Stimulated activated CD4-positive, alpha-beta T cell treated with anti-CD3 and anti-CD28 coated beads, Interleukin-15, amount 100 ng/mL, for 1 hour (primary cell): ENCODE measurements at places on chromosomes 1 and 21.

GRCh38 chr1:53608676-53609075 is 130.3 kb downstream of the GLIS1 start:
- DNase-seq = no peak

- no peak for DNase-seq
Measured at GRCh38 chr1:19128968-19129514, 81.0 kb downstream of the UBR4 start.

GRCh38 chr1:172897738-172898137 is 153.0 kb downstream of the TNFSF18 start:
- no peak for DNase-seq

DNA sequence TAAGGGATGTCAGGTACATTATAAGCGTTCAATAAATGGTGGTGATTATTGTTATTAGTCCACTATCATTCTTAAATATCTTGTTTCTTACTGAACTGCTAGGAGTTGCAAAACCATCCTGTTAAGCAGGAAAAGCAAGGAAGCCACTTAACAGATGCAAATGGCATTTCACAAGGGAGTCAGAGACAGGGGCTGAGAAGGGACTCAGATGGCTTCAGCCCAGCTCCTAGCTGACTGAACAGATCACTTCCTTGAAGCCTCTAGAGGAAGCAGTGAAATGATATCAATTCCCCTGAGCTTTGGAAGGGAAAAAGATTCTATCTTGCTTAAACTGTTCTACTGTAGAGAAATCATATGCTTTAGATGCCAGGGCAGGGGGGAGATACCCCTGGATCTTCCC is 151.5 kb downstream of the ST6GALNAC5 start:
- DNase-seq = no peak

DNA sequence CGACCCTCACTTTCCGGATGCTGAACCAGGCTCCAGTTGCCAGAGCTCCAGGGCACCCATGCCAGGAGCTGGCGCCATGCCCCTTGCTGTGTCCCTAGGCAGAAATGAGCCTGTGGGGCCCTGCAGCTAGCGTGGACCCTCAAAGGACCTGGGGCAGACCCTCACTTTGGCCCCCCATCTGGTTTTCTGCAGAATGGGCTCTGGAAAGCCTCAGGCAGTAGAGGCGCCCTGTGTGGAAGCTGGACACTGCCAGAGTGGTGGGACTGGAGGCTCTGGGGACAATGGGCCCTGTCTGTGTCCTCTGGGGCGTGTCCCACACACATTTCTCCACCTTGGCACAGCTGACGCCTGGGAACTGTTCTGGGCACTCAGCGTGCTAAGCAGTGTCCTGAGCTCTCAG is 6.3 kb upstream of the AURKAIP1 start:
- DNase-seq = no peak

DNA sequence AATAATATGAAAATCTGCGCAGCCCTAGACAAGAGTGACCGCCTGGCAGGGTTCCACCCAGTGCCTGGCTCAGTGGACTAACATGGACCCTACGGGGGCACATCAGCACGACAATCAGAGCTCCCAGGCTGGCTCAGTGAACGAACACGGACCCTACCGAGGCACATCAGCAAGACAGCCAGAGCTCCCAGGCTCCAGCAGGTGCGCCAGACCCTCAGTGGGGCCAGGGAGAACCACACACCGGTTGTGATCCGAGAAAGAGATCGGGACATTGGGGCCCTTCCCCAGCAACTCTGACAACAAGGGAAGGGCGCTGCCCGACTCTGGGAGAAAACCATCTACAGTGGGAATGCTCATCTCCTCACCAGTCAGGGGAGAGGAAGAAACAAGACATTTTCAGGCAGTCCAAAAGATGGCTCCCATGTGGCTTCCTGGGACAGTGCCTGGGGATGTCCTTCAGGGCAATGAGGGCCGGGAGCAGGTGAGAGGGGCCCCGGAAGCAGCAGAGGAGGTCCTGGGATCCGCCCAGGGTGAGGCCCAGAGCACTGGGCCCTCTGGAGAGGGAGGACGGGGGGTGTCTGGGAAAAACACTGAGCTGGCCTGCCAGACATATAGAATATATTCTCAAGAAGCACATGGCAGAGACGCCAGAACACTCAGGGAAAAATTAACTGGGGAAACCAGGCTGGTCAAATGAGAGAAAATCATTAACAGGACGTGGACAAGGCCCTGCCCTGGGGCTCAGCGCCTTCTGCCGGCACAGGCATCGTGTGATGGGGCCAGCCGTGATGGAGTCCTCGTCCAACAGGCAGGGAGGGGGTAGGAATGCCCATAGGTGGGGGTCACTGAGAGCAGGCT is 4.8 kb downstream of the ARHGEF16 start:
- DNase-seq = no peak

DNA sequence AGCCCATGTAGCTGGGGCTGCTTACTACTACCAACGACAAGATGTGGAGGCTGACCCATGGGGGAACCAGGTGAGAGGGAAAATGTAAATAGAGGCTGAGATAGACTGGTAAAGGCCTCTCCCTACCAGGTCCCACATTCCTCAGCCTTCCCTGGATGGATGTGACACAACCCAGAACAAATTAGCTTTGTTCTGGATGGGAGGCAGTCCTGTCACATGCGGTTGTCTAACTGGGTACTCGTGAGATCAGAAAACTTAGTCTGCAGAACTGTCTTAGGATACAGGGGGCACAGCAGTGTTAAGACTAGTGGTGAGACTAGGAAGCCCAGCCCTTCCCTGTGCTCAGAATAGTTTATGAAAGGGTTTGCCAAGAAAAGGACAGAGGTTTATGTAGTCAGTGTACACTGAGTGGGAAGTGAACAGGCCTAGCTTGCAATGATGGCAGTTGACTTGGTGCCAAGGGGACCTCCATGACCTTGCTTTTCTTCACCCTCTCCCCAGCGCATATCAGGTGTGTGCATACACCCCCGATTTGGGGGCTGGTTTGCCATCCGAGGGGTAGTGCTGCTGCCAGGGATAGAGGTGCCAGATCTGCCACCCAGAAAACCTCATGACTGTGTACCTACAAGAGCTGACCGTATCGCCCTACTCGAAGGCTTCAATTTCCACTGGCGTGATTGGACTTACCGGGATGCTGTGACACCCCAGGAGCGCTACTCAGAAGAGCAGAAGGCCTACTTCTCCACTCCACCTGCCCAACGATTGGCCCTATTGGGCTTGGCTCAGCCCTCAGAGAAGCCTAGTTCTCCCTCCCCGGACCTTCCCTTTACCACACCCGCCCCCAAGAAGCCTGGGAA is 8.4 kb downstream of the MMACHC start:
- no peak for DNase-seq

GRCh38 chr1:47211796-47212269 is 20.2 kb downstream of the TAL1 start:
- no peak for DNase-seq

- no peak for DNase-seq
Measured at GRCh38 chr1:183612407-183612806, 22.1 kb upstream of the NCF2 start.

- DNase-seq = no peak
Measured at GRCh38 chr1:210310562-210311153, 18.0 kb upstream of the HHAT start.

DNA sequence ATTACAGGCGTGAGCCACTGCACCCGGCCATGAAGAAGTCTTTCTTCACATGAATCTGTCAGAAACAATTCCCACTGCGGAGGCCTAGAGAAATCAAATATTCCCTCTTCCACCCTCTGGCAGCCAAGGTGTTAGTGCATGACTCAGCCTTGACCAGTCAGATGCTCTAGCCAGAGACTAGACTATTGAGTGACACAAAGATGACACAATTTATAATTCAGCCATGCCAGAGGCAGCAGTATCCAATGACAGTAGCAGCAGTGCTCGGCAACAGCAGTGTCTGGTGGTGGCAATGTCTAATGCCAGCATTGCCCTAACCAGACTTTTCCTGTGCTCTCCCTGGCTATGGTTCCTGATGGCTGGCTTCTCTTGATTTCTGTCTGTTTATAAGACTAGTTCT is 8.7 kb downstream of the CTXND2 start:
- no peak for DNase-seq

GRCh38 chr1:212488436-212489283 is 55.9 kb downstream of the NENF start:
- DNase-seq = no peak

DNA sequence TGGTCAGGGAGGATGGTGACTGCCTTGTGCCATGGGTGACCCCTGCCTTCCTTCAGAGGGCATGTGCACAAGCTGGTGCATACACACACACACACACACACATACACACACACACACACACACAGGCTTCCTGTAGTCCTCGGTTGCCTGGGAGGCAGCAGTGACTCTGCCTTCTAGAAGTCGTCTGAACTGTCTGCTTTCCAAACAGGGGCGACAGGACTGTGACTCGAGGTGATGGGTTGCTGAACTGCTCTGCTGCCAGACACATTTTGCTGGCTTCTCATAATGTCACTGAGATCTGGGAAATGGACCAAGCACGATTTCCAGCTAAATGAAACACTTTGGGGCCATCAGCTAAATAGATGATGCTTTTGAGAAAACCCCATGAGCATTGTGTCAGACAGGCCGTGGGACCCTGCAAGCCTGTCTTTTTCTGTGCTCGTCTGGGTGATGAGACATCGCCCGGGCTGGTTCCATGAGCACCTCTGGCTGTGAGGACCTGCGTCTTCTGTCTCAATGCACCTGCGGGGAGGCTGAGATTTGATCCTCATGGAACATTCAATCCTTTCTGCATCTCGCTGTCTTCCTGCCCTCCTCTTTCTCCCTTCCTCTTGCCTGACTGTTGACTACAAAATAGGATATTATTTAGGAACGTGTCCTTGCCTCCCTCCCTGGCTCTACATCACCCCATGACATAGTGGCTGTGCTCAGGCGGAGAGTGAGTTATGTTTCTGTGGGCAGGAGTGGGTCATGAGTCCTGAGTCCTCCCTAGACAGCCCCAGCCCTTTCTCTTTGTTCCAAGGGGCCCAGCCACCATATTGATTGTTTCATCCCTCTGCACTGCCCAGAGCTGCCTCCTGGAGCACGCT is 436.8 kb downstream of the CAMTA1 start:
- no peak for DNase-seq

DNA sequence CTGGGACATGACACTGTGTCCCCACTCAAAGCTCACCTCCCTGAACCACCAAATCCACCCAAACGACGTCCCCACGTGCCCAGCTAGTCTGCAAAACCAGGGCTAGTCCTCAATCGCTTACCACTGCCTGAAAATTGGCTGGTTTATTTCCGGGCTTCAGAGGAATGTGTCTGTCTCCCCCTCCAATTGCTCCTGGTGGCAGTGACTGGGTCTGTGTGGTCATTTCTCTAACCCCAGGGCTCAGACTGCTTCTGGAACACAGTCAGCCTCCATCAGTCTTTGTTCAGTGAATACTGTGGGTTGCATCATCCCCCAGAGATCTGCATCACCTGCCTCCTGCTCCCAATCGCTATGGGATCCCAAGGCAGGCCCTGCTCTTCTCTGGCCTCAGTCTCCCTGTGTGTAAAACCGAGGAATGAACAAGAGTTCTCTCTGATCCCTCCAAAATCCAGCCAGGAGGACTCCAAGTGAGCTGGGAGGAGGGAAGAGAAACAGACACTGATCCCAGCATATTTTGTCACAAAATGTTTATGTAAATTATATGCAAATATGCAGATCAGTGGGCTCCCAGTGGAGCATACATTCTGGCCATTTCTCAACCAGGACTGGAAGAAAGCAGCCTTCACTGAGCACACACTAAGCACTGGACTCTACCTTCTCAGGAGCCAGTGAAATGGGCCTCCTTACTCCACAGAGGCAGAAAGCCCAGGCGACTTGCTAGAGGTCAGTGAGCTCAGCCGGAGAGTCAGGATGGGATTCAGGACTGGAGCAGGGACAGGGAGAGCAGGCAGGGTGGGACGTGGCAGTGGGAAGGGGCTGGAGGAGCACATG is 20.9 kb downstream of the SDC3 start:
- DNase-seq = no peak

- DNase-seq = no peak
Measured at GRCh38 chr1:175493321-175494010, 249.9 kb downstream of the TNR start.

DNA sequence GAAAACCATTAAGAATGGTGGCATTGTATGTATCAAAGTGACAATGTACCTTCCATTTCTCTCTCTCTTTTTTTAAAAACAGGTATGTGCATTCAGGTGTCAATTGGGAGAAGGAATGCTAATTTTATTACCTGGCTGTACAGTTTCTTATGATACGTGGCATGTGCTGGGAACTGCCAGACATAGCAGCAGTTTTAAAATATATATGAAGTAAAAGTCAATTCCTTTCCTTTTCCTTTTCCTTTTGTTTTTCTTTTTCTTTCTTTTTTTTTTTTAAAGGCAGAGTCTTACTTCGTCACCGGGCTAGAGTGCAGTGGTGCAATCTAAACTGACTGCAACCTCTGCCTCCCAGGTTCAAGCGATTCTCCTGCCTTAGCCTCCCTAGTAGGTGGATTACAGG is 37.0 kb downstream of the SPEN start:
- DNase-seq = no peak

DNA sequence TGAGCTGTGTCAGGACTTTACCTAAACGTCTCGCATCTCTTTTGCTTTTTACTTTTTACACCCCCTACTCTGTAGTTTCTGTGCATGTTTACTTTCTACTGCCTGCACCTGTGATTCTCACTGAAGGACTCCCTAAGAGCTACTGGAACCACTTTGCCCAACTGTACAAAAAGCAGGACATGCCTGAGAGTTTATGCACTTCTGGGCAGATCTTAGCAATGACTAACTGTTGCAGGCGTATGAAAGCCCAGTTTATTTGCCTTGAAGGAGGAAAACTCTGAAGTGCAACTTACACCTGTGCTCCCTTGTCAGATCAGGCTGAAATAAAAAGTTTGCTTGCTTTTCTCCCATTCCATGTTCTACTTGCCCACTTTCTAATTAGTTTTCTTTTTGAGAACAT is 467.0 kb upstream of the USP24 start:
- DNase-seq = no peak

DNA sequence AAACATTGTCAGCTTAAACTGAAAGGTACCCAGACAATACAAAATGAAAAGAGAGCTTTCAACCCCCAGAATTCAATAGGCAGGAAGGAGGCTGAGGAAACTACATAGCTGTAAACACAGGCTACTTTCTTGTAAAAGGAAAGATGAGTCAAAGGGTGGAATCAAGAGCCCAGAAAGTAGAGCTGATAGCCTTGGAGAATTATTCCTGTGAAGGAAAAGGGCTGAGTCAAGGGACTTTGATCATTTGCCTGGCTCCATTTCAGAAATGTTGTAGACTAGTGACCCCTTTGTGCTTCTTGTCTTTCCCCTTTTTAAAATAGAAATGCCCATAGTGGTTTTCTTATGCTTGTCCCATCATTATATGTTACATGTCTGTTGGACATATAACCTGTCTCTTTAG is 597.6 kb downstream of the ADGRL2 start:
- DNase-seq = no peak

DNA sequence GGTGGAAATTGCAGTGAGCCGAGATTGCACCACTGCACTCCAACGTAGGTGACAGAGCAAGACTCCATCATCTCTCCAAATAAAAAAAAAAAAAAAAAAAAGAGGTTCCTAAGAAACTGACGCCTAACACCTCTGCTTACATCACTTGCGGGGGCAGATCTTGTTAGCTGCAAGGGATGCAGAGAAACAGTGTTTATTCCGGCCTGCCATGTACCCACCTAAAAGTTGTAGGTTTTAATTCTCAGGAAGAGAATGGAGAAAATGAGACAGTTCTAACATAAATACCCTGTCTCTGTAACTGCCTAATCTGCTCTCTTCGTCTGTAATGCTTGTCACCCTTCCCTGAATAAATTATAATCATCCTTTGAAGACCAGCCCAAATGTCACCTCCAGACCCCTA is 9.0 kb upstream of the SRSF4 start:
- no peak for DNase-seq

- no peak for DNase-seq
Measured at GRCh38 chr21:14119038-14119437, 91.7 kb downstream of the LIPI start.
